Hematopoietic multipotent progenitor cell treated with erythropoietin and hydrocortisone succinate and interleukin-3 and kit ligand, for 6 days (in vitro differentiated cells): ENCODE measurements at places on chromosomes 7 and 10.
A peak's percentile ranks its signal among the peaks of the same experiment; 100 is the strongest.

DNA sequence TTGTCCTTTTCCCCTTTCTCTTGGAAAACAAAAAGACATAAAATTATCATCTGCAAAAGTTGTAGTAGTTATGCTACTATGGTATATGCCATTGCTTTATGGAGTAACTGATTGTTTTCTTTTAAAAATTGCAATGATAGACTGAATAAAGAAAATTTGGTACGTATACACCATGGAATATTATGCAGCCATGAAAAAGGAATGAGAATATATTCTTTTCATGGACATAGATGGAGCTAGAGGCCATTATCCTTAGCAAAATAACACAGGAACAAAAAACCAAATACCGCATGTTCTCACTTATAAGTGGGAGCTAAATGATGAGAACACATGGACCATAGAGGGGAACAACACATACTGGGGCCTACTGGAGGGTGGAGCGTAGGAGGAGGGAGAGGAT, 538.8 kb downstream of the PLXDC2 start:
- no peak for DNase-seq

GRCh38 chr7:139232377-139232717, 1.3 kb downstream of the UBN2 start:
- no peak for DNase-seq

DNA sequence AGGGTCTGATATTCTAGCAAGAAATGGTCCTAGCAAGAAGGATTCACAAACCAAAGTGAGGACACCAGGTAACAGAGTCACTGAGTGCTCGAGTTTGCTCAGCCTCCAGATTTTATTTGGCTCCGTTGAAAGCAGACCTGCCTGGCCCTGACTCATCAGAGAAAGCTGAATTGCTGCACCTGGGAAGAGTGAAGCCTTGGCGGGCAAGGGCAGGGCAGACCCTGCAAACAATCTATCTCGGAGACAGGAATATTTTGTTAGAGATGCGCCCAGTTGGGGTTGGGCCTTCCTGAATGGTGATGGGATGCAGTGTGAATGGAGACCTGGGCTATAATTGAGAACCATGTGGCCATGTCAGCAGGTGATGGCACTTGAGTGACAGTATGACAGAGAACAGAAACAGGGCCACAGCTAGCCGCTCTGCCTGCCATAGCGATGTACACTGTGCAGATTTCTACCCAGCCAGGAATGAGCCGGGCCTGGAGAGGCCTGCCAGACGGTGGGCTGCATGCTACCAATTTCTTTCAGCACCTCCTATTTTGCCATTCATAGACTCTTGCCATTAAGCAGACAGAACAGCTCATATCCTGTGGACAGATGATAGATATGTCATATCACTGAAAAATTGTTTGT, 744.2 kb downstream of the LRMDA start:
- DNase-seq, result no peak

DNA sequence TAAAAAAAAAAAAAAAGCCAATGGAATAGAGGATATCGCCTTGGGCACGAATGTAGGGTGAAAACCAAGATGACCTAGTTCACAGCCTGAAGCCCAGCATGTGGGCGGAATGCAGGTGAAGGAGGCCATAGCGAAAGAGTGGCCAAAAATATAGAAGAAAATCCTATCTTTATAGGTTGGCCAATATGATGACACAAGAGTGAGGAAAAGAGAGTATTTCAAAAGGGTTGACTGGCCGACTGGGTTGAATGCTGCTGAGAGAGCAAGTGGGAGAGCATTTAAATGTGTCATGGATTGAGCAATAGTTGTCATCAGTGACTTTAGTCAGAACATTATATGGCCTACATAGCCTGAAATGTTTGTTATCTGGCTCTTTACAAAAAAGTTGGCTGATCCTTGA, 17.2 kb upstream of the GLI3 start:
- no peak for DNase-seq

GRCh38 chr7:143967398-143967797, 12.8 kb downstream of the OR2F1 start:
- no peak for DNase-seq

DNA sequence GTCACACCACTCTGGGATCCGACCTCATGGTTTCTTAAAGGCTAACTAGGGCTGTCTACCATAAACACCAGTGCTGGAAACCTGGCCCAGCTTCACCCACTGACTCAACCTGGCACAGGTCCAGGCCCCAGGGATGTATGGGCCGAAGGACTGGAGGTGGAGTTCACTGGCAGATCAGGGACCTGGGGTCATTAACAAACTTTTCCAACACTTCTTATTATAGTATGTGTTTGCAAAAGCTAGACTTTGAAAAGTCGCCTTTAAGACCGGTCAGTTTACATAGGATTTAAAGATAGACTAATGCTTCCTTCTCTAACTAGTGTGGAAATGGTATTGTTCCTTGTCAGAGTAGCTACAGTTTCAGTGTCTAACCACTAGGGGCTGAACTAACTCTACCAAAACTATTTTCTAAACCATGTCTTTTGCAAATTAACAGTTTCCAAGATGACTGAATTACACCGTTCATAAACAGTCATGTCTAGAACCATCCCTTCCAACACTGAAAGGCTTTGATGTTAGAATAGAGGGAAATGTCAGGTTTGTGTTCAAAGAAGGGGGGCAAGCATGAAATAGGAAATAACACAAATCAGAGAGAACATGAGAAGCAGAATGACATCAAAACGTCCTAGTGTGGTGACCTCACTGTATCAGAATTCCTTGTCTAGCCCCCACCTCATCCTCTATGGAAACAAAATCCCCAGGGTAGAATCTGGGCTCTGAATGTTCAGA, 29.7 kb downstream of the STN1 start:
- DNase-seq, result peak; percentile 82

DNA sequence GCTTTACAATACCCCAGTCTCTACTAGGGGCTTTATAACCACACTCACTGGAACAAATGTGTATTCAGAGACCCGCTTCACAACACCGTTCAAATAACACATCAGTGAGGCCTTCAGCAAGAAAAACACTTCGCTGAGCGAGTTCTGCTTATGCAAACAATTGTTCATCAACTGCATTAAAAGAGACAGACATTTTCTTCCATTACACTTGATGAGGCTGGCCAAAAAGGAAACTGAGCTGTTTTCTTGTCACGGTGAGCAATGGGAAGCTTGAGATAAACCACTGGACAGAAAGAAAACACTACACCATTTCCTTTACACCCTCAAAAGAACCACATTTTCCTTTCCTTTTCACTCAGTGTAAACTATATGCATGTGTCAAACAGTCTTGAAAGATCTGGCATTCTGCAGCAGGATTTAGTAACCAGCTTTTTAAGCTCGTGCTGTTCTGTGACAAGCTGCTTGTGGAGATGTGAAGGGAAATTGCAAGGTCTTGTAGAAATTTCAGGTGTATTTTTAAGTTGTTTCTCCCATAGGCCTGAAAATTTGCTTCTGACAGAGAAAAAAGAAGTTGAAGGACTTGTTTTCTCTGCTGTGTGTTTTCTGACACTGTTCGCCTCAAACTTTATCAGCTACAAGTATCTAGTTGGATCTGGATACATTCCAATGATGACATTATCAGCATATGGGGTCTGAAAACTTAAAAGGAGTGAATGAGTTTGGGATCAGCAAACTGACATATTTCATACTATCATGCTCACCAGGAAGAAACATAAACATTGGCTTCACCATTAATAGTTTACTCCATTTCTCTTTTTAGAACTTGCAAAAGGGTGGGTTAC, 693.1 kb downstream of the PARD3 start:
- DNase-seq, result no peak

DNA sequence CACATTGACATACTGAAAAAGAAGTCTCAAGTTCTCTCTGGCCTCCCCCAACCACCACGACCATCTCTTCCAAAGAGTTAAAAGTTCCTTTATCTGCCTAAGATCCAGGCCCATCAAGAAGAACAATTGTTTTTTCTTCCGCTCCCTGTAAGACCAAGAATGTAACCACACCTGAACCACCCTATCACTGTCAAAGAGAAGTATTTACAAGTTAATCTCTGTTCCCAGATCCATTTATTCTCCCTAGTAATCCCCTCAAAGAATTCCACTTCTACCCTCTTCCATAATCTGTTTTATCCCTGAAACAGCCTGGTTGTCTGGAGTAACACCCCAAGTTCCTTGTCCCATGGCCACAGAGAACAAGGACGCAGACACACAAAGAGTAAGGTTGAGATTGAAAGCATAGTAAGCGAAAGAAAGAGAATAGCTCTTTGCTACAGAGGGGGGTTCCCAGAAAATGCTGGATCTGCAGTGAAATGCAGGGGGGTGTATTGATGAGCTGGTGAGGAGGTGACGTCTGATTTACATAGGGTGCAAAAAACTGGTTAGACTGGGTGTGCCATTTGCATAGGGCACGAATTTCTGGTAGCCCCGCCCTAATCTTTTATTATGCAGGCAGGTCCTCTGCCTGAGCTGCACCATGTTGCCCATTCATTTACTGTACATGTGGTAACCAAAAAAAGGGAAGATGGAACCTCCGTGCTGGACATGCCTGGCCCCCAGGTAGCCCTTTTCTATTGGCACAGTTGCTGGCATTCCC, 122.0 kb downstream of the SKIDA1 start:
- no peak for DNase-seq

DNA sequence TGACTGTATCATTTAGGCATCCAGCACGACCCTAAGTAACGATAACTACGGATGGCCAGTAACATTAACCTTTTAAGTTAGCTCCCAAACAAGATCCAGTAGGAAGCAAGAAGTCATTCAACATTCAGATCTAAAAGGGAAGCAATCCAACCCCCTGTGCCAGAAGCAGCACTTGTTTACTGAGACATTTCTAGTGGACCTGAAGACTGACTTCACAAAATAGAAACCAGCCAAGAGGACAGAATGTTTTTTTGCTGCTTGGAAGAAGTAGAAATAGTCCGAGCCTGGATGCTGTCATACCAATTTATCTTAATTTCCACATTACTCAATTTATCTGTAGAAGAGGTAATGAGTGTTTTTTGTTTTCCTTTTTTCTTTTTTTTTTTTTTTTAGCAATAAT, 88.0 kb upstream of the CTTNBP2 start:
- no peak for DNase-seq

DNA sequence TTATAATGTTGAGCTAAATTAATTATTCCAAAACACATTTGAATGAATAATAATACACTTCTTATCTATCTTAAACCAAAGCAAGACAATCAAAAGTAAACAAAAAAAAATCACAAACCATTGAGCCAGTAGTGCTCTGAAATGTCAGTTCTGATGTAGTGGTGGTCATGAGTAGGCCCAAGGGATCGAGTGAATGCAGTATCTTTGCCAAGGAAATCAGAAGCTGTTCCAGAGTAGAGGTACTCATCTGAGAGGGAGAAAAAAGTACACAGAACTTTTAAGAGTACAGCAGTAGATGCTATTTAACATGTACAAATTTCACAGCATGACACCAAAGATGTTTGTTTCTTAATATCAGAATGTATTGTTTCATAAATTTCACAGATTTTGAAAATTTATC, 121.5 kb downstream of the SEMA3D start:
- DNase-seq, result no peak

DNA sequence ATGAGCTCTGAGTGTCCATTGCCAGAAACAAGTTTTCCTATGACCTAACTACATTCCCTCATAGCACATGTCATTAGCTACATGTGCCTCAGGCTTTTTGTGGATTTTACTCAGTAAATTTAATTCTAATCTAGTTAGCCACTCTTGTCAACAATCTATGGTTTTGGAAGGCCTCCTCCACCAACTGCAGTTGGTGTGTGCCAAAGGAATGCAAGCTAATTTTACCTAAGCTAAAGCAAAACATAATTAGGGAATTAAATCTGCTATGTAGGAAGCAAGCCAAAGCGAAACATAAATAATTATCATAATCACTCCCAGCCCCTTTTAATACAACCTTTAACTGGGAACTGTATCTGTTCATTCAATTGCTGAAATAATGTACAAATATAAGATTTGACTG, 3.5 kb upstream of the CTTNBP2 start:
- DNase-seq, result no peak

DNA sequence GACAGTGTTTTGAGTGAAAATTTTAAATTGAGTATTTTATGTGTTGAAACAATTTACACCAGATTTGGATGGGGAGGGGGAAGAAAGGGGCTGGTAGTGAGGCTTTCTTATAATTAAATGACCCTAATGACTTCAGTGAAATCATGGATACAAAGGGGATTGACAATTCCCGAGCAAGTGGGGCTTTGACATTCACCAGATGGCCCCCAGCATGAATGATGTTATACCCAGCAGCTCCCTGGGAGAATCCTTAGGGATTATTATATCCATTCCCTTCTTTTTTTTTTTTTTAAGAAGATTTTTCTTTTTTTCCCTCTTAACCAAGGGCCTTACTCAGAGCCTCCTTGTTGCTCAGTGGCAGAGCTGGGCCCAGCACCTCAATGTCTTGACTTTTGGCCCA, 17.9 kb downstream of the PLPP4 start:
- DNase-seq, result no peak

- no peak for DNase-seq
These were observed 251.1 kb upstream of the KAT6B start for GRCh38 chr10:74575191-74575720.

- no peak for DNase-seq
These were observed 72.1 kb upstream of the SEC61G start for GRCh38 chr7:54831046-54831643.
